ENCODE measurements at places on chromosomes 6 and 20.

GRCh38 chr20:37760322-37760721 lies 66.5 kb downstream of the CTNNBL1 start:
- no peak for DNase-seq

GRCh38 chr6:89483111-89483720 lies 50.3 kb downstream of the ANKRD6 start:
- DNase-seq: no peak

GRCh38 chr6:14075095-14075503 lies 42.5 kb upstream of the CD83 start:
- DNase-seq: no peak

DNA sequence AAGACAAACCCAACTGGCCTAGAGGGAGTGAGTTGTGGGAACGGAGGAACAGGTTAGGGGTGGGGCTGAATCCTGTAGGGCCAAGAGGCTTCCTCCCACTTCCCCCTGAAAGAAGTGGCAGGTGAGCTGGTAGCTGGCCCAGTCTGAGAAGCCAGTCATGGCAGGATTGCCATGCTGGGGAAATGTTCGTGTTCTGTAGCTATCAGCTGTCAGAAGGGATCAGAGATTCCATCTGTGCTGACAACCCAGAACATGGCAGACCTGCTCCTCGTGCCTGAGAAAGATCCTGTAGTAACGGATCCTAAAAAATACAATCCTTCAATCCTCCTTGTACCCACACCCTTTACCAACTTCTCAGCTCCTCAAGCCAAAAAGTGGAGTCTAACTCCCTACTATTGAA lies 43.0 kb downstream of the BANF2 start:
- no peak for DNase-seq

GRCh38 chr6:170130771-170131241 lies 160.1 kb downstream of the DLL1 start:
- no peak for DNase-seq

DNA sequence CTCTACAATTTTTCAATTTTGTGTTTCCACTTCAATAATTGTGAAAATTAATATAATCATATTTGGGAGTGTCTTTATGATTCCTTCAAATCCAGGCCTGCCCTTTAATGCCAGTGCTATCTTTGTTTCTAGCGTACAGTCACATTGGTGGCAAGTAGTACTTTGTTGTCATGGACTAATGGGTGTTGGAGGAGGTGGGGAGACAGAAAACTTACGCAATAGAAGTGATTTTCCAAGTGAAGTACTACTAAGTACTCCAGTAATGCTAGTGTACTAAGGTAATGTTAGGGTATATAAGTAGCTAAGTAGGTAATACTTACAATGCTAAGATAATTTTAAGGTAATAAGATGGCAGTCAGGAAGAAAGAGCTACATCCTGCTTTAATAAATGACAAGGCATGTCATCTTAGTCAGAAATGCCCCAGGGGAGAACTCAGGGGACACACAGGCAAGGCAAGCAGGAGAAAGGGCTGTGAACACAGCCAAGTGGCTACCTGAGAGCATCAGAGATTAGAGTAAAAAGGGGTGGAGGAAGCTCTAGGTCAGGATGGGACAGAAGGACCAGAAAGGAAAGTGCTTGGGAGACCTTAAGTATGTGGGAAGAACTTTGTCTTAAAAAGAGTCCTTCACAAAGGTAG lies 217.2 kb upstream of the PRDM1 start:
- no peak for DNase-seq

DNA sequence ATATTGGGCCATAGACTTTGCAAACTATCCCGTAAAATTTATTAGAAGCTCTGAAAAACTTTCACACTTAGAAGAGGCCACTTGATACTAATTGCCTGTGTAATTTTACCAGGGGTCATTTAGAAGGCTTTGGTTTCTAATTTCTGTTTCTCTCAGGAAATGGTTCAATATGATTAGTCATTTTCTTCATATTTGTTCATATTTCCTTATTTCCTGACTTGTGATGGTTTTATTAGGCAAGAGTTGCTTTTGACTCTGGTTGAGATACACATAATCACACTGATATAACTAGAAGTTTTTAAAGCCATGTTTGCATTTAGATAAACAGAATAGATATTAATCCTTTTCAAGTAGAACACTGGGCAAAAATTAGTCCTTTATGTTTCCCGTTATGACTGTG lies 11.8 kb upstream of the HBS1L start:
- DNase-seq: no peak

DNA sequence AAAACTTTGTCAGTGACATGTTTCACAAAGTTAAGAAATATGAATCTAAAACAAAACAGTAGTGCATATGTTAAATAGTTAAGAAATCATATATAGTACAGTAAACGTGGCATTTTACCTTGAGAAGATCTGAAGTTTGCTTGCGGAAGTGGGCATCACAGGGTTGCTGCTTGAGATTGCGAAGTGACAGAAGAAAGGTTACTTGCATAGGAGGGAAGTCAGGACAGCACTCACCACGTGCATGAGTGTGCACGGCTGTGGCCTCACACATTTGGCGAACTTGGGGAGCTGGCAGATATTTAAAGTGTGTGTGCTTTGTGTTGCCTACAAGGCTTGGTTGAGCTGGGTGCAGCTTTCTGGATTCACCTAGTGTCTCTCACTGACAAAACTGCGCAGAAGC lies 431.5 kb upstream of the ARID1B start:
- no peak for DNase-seq

DNA sequence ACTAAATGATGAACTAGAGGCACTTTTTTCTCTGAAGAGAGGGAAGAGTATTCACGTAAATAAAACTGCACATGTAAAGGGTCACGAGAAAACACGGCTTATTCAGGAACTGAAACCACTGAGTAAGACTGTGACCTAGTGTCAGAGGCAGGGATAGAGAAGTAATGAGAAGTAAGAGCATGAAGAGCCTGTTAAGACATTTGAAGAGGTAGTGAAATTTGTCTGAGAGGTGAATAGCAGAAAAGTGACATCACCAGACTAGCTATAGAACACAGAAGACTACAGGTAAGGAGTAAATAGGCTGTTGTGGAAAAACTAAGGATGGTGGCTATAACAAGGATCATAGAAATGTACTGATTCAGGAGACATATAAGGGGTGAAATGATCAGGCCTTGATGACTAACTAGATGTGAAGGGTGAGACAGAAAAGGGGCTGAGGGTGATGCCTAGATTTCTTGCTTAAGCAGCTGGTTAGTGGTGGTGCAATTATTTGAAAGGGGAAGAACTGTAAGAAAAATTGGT lies 76.8 kb downstream of the REV3L start:
- DNase-seq: no peak

DNA sequence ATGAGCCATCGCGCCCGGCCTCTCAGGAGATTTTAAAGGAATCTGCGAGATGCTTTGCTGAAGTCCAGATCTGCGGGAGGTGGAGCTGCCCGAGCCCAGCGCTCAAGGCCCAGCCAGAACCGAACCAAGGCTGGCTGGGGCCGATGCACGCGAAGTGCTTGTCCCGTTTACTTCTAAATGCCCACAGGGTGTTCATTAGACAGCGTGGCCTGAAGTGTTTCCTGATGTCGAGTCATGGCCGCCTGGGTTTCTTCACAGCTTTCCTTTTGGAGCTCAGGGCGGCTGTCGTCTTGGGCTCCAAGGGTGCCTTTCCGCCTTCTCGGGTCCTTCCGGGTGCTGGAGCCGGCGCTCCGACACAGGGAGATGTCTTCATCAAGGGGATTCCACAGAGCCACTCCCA lies 25.1 kb upstream of the CCR6 start:
- DNase-seq: no peak

DNA sequence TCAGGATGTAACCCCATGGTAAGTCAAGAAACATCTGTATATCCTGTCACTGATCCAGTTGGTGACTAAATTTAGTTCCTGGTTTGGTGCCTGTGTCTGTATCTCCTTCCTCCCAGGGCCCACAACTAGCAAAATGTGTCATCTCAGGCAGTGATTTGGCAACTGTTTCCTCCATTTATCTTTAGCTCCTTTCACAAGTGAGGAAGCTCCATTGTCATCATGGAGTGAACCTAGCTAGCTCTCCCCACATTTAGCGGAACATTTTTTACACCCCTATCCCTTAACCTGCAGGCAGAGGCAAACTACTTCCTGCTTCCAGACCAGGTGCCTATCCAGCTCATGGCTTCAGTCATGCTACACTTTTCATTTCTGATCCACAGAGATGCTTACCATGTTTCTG lies 99.5 kb downstream of the IPCEF1 start:
- DNase-seq: no peak

GRCh38 chr6:104987218-104987617 lies 30.3 kb downstream of the LIN28B start:
- DNase-seq: no peak

DNA sequence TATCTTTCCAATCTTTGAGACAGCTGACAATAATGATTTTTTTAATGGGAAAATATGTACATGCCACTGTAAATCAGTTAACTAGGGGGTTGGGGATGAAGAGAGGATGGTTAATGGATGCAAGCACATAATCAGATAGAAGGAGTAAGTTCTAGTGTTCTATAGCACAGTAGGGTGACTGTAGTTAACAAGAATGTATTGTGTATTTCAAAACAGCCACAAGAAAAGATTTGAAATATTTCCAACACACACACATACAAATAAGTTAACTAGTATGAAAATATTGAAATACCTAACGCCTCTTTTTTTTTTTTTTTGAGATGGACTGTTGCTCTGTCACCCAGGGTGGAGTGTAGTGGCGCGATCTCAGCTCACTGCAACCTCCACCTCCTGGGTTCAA lies 153.4 kb upstream of the SALL4 start:
- DNase-seq: no peak

GRCh38 chr6:83365931-83366330 lies 64.9 kb downstream of the ME1 start:
- DNase-seq: peak; percentile 78

- peak; percentile 18 for DNase-seq
These were observed 10.8 kb downstream of the BACH2 start for GRCh38 chr6:90285611-90286381.

- DNase-seq: no peak
These were observed 760 bp downstream of the C6orf132 start for GRCh38 chr6:42141603-42142117.

DNA sequence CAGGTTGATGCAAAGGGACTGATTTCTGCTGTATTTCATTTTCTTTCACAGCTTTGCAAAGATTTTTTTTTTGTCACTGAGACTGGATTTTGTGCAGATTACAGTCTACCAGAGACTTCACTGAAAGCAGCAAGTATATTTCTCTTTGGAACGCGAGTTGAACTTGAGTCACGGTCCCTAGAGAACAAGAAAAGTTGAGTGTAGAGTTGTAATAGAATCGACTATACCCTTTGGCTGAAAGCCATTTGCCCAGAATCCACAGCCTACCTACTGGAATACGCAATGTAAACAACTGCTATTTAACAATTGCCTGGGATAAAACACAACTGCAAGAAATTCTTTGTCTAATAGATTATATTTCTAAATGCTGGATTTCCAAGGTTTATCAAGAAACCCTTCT lies 520.6 kb downstream of the HDGFL1 start:
- DNase-seq: no peak

GRCh38 chr20:59101961-59102360 lies 59.4 kb upstream of the PRELID3B start:
- no peak for DNase-seq

DNA sequence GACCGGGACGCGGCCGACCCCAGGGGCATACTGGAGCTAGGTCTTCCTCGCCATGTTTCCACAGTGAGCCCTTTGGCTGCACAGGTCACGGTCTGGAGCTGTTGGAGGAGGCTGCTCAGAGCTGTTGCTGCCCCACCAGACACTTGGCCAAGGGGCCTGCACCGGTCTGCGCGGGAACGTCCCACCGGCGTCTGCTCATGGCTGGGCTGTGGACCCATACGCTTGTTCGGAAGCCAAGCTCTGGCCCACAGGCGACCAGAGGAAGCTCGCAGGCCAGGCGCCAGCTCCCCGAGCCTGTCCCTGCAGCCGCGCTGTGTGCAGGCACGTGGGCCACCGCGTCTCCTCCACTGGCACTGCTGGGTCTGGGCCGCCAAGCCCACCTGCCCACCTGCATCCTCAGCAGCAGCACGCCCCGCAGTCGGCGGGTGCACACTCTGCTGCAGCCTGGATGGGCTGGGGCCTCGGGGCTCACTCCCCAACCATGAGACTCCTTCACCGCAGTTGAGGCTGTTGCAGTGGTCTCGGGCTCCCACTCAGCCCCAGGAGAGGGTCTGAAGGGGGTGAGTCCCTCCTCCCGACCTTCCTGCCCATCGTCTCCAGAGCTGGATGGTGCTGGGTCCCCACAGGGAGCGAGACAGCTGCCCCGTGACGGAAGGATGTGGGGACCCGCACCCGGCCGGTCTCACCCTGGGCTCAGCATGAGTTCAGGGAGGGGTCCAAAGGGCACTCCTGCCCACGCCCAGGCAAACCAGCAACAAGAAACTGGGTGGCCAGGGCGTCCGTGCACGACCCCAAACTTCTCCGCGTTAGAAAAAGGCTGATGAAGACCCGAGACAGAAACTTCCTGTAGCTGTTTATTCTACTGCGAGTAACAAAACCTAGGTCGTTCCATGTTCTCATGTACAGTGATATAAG lies 15.5 kb upstream of the TCFL5 start:
- DNase-seq: no peak

DNA sequence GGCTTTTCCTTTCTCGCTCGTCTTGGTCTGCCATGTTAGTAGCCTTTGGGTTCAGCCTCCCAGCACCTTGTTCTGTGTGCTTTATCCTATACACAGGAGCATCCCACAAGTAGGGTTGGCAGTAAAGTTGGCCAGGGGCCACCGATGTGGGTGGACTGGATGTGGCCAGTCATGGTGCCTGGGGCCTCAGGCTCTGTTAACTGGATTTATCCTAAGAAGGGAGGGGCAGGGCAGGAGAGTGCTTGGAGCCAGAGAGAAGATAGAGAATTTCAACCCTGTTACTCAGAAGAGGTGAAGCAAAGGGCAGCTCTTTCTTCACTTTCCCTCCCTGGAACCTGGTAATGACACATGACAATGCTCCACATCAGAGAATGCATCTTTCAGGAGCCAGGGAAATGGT lies 14.1 kb upstream of the SIRPB2 start:
- no peak for DNase-seq

DNA sequence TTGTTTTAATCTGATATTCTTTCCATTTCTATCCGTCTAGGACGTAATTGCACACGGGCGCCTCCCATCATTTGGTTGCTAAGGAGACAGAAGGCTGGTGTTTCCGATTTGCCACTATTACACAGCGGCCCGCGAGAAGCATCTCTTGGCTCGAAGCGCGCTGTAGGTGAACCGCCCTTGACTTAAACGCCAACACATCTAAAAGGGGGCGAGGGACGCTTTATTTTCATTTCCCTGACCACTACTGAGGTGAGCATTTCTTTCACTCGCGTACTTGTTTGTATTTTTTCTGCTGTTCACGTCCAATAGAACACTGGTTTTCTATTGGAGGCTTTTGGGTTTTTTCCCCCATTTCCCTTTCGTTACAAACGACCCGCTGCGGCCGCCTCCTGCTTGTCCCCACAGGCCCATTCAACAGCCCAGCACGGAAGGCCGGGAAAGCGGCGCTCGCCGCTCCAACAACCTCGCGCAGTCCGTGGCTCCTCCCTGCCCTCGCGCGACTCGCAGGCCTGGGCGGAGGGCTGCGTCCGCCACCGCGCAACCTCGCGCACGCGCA lies 505 bp upstream of the WRNIP1 start:
- DNase-seq: peak; percentile 50

DNA sequence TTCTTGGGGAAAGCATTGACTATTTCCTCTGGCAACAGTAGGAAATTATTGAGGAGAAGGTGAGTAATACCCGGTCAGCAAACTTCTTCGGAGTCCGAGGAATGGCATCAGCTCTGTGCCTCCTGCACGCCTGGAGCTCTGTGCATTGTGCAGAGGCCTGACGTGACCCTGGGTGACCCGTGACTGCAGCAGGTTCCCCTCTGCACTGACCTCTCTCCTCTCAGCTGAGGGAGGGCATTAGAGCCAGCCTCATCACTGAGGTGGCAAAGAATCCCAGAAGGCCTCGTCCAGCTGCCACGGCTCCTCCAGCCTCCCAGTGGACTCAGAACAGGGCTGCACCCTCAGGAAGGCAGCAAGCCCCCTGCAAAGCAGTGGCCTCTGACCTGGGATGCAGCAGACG lies 502.9 kb downstream of the CD83 start:
- no peak for DNase-seq
